ENCODE measurements at places on chromosomes 5 and 9.

DNA sequence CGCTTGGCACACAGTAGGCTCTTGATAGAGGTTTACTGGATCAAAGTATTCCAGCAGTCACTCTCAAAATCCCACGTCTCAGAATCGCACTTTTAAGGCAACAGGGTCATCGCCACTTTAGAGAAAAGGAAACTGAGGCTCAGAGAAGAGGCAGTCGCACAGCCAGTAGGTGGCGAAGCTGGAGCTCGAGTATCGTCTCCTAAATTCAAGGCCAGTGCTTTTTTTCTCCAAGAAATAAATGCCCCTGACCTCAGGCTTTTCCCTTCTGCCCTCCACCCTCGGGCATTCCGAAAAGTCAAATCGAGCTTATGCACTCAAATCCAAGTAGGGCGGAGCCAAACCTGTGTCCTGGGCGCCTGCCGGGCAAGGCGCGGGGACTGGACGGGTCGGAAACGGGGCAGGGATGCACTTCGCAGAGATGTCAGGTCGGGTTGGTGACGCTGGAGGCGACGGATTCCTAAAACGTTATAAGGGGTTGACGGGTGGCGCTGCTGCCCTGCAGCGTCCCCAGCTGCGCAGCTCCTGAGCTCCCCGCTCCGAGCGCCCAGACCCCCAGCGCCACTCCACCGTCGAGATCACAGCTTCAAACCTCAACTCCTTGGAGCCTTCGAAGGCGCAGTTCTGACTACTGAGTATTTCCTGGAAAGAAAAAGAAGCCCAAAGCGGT is 4.7 kb upstream of the FOXB2 start:
- no peak for DNase-seq

DNA sequence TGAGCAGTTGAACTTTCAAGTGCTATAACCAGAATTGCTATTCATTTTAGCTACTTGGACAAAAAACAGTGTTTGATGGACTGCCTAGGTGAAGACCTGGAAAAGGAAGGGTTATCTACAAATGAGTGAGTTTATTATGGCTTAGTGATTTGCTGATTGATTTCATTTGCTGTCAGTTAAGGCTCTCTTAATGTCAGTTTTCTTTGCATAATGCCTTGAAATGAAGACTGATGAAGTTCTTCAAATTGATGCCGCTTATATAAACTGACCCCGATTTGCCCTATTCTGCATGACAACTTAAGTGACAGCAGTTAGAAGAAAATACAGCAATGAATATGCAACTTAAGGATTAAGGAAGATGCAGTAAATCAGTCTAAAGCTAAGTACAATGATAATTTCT is 332.6 kb downstream of the CCDC171 start:
- no peak for DNase-seq

- peak; percentile 49 for DNase-seq
Observed at GRCh38 chr5:112921026-112921832, 798 bp downstream of the REEP5 start.

DNA sequence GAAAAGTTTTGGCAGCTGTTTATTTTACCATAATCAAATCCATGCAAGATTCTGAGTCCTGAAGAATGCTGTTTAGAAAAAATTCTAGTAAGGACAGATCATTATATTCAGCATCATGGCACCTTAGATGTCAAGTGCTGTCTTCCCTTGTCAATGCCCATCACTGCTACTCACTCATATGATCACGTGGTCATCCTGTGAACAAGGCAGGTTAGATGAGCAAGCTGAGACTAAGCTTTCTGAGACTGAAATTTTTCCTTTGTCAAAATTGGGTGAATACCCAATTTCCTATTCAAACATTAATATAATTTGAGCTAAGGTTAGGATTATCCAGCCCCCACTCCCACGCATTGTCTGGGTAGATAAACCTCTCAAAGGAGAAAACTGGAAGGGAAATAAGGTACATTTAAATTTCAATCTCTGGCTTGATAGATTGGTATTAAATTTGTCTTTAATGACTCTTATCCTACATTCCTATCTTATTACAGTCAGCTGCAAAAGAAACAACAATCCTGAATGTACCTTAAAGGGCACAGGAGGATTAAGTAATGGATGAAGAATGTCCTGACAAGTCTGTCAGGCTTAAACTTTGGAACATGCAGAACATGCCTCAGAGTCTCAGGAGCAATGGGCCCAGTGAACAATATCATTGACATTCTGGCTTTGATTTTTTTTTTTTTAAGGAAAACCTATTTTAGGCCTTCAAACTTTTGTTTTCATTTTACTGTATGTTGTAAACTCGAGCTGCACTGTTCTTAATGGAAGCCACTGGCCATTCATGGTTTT is 148.7 kb upstream of the RANBP3L start:
- no peak for DNase-seq

GRCh38 chr9:127273326-127273725 is 8.8 kb downstream of the GARNL3 start:
- DNase-seq, result no peak

Measured in naive thymus-derived CD8-positive, alpha-beta T cell (primary cell).